CD14-positive monocyte (primary cell): ENCODE measurements at places on chromosomes 6 and 20.

DNA sequence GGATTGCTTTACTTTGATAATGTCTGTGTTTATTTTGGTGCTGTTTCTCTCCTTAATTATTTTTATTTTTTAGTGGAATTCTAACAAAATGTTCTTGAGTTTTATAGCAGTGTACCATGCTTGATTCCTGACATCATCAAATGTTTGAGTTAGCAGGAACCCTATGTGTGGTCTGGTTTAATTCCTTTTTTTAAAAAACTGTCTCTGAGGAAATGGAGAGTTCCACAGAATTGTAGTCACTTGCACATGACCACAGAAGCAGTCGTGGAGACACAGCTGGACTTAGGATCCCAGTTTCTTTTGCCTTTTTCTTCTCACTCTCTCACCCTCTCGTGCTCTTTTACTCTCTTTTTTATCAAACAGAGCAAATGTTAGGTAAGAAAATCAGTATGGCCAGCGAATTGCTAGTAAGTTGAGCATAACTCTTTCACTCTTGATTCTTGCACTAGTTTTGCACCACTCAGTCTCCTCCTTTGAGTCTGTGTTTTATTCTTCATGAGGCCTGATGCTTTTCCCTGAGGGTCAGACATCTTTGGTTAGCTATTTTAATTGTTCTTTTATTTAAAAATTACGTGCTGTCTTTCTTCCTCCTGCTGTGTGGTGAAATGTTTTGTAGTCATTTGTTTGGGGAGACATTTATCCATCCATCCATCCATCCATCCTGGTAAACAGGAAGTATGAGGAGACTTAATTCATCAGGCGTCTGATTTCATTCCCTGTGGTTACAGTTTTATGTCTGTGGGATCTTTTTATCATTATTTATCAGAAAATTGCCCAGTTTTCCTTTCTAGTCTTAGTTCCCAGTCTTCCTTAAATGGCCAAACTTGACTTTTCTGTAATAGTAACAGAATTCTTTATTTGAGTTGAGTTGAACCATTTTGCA is 83.0 kb downstream of the SCAF8 start:
- no peak overlapping the region for H3K4me3 ChIP-seq
- no peaks in the 10 kb centered on the region for H3K4me1 ChIP-seq
- peaks cover 92% of the 10 kb centered on the region for H3K36me3 ChIP-seq
- no peak for DNase-seq
- no peaks in the 10 kb centered on the region for H3K27me3 ChIP-seq

DNA sequence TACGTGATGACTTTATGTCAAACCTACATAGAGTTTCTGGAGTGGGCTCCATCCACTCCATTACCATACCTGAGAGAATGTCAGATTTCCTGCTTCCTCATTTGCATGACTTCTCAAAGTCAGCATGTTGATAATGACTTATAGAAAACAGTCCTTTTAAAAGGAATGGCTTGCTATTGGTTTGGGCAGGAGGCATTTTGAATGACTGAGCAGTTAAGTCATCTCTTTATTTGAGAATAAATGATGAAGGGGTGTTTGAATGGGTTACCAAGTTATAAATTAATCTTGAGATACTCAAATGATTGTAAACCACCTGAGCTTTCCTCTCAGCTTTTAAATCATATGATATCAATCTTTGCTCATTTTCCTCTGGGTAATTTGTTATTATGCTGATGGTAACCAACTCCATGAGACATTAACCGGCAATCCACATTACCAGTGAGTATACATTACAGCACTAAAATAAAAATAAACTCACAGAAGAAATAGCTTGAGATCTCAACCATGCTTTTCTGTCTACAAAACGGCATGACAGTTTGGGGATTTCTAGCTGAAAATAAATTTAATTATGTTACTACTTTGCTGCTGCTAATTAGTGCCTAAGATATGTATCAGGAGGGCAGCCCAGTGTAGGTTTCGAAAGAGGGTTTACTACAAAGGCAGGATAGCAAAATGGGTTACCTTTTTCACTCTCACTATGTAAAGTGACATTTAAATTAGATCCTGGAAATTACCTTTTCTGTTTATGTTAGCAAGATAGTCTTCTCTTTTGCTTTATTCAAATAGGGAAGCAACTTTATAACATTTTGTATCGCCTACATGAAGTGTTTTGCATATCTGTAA is 78.8 kb downstream of the RPS12 start:
- no peak overlapping the region for H3K4me3 ChIP-seq
- H3K36me3 ChIP-seq = no peaks in the 10 kb centered on the region
- H3K27ac ChIP-seq = no peak overlapping the region

- no peak overlapping the region for H3K27ac ChIP-seq
- no peak for DNase-seq
- no peak overlapping the region for H3K4me3 ChIP-seq
- H3K4me1 ChIP-seq = no peaks in the 10 kb centered on the region
- peaks cover 100% of the 10 kb centered on the region for H3K36me3 ChIP-seq
These were observed 57.9 kb upstream of the EMILIN3 start for GRCh38 chr20:41424546-41424945.

DNA sequence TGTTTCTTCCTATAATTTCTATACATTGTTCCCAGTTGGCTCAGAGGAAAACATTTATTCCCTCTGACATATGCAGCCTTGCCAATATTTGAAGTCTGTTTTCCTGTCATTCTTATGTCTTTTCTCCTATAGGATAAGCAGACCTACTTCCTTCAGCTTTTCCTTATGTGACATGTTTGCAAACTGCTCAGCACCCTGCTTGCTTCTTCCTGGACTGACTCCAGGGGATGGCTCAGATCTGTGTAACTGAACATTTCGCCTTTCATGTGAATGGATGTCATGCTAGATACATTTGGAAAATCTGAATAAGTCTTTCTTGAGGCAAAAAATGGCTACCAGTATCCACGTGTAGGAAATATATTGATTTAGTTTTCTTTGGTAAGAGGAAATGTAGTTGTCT is 113.2 kb downstream of the CARMIL1 start:
- H3K27me3 ChIP-seq = no peaks in the 10 kb centered on the region
- DNase-seq = no peak
- peaks cover 7% of the 10 kb centered on the region for H3K36me3 ChIP-seq
- no peak overlapping the region for H3K4me3 ChIP-seq
- no peaks in the 10 kb centered on the region for H3K4me1 ChIP-seq

DNA sequence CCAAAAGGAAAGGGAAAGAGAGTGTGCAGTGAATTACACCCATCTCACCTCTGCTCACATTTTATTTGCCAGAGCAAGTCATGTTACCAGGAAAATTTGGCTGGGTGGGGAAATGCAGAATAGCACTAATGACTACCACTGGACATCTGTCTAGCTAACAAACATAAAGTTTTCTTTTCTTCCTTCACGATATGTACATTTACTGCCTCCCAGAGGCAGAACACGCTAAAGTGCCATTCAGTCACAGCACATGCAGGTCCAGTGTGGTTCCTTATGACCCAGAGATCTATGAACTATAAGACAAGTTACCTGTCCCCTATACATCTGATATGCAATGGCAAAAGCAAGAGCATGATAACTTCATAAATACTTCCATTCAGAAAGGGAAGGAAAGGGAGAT is 194.1 kb downstream of the OGFRL1 start:
- no peak for DNase-seq
- no peaks in the 10 kb centered on the region for H3K27me3 ChIP-seq
- no peak overlapping the region for H3K27ac ChIP-seq
- no peak overlapping the region for H3K4me3 ChIP-seq
- no peaks in the 10 kb centered on the region for H3K36me3 ChIP-seq

DNA sequence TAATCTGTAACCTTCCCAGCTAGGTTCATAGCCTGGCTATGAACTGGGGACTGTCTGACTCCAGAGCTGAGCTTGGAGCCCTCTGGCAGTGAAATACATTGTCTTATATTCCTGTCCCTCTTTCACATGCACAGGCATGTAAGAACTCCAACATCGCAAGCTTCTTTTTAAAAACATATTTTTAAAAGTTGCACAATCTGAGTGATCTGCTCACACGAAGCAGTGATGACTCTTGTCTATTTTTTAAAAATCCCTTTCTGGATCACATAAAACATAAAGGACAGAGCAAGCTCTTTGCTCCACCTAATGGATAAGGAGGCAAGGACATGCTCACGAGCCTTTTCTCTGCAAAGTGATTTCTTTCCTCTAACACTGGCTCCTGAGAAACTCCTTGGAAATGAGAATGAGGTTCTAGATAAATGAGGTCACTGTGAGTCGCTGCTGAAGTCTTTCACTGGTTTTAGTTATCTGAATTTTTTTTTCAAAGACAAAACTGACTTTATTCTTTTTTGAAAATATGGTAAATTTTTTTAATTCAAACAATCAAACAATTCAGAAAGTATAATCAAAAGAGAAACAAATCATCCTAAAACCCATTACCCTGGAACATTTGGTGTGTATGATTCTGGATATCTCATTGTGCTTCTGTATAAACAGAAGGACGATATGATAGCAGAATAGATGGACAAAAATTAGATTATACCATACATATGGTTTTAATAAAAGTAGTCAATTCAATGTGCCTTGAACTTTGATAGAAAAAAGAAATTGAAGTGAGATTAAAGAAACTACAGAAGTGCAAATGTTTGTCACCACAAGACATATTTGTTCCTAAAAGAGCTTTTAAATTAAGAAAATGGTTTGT is 30.8 kb downstream of the IL20RA start:
- no peak overlapping the region for H3K4me3 ChIP-seq
- no peak for DNase-seq
- H3K36me3 ChIP-seq = no peaks in the 10 kb centered on the region
- H3K27me3 ChIP-seq = peaks cover 26% of the 10 kb centered on the region

- H3K27ac ChIP-seq = no peak overlapping the region
- peak; percentile 23 for DNase-seq
- H3K4me1 ChIP-seq = no peaks in the 10 kb centered on the region
- no peaks in the 10 kb centered on the region for H3K27me3 ChIP-seq
- H3K36me3 ChIP-seq = no peaks in the 10 kb centered on the region
- no peak overlapping the region for H3K4me3 ChIP-seq
These were observed 92.6 kb downstream of the THBS2 start for GRCh38 chr6:169160855-169161560.

- H3K4me3 ChIP-seq = no peak overlapping the region
- no peak for DNase-seq
- H3K36me3 ChIP-seq = peaks cover 33% of the 10 kb centered on the region
- H3K27me3 ChIP-seq = no peaks in the 10 kb centered on the region
- no peaks in the 10 kb centered on the region for H3K4me1 ChIP-seq
- H3K27ac ChIP-seq = no peak overlapping the region
These were observed 108.1 kb downstream of the IRF4 start for GRCh38 chr6:499617-500016.

GRCh38 chr6:38846844-38847243 is 131.7 kb downstream of the DNAH8 start:
- no peaks in the 10 kb centered on the region for H3K36me3 ChIP-seq
- no peak for DNase-seq
- H3K4me1 ChIP-seq = no peaks in the 10 kb centered on the region
- no peak overlapping the region for H3K4me3 ChIP-seq
- peaks cover 4% of the 10 kb centered on the region for H3K27me3 ChIP-seq
- H3K27ac ChIP-seq = no peak overlapping the region

- no peaks in the 10 kb centered on the region for H3K4me1 ChIP-seq
- no peaks in the 10 kb centered on the region for H3K27me3 ChIP-seq
- H3K36me3 ChIP-seq = no peaks in the 10 kb centered on the region
- no peak overlapping the region for H3K4me3 ChIP-seq
- DNase-seq = no peak
These were observed 107.2 kb upstream of the BTBD3 start for GRCh38 chr20:11810311-11811083.

DNA sequence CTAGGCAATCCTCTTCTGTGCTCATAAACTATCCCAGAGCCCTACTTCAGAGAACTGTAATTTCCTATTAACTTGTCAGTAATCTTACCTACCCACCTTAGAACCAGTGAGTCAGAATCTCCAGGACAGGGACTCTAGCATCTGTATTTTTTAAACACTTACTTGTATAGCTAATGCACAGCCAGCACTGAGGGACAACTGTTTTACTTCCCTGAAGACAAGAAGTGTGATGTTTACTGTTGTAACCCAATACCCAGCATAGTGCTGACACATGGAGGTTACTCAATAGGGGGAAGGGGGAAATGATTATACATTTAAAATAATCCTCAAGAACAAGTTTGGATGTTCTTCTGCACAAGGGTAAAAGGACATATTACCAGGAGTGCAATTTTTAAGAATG is 130.8 kb downstream of the BTBD9 start:
- H3K27me3 ChIP-seq = no peaks in the 10 kb centered on the region
- H3K27ac ChIP-seq = peak overlapping the region; percentile 56
- H3K4me1 ChIP-seq = peaks cover 25% of the 10 kb centered on the region
- peak; percentile 54 for DNase-seq
- no peak overlapping the region for H3K4me3 ChIP-seq
- no peaks in the 10 kb centered on the region for H3K36me3 ChIP-seq

- no peak overlapping the region for H3K4me3 ChIP-seq
- H3K27me3 ChIP-seq = no peaks in the 10 kb centered on the region
- no peaks in the 10 kb centered on the region for H3K36me3 ChIP-seq
- H3K4me1 ChIP-seq = no peaks in the 10 kb centered on the region
- H3K27ac ChIP-seq = no peak overlapping the region
These were observed 126.9 kb downstream of the KCNQ5 start for GRCh38 chr6:72748759-72749158.

- DNase-seq = no peak
- no peaks in the 10 kb centered on the region for H3K27me3 ChIP-seq
- H3K27ac ChIP-seq = no peak overlapping the region
- H3K4me3 ChIP-seq = no peak overlapping the region
These were observed 696.5 kb upstream of the CITED2 start for GRCh38 chr6:140070846-140071473.

DNA sequence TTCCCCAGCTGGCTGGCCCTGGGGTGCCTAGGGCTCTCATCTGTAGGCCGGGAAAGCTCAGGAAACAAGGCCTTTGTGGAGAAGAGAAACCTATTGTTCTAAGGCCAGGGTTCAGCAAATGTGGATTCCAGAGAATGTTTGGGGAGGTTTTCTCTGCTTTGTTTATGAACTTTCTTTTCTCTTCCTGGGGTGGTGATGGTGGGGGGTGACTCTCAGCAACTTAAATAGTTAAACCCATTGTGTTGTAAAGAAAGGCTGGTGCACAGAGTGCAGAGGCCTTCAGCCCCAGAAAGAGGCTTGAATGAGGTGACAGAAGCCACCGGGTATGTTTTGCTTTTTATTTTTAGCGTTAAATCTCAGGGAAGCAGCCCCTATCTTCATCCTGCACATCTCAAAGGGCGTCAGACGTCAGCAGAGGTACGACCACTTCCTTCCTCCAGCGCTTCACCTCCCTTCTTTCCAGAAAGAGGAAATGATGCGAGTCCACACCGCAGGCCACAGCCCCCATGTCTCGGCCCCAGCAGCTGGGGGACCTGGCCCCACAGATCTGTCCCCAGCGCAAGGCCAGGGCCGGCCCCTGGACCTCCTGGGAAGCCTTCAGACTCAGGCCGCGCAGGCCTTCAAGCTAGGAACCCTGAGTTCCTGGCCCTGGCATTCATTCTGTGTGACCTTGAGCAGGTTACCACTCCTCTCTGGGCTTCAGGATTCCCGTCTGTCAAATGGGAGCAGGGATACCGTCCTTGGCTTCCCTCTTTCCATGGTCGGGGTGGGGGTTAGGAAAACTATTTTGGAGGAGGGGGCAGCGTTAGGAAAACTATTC is 605 bp upstream of the PPP1R16B start:
- no peaks in the 10 kb centered on the region for H3K27me3 ChIP-seq
- H3K4me1 ChIP-seq = peaks cover 52% of the 10 kb centered on the region
- H3K4me3 ChIP-seq = peak overlapping the region; percentile 66
- H3K27ac ChIP-seq = peak overlapping the region; percentile 7
- peak; percentile 40 for DNase-seq
- H3K36me3 ChIP-seq = no peaks in the 10 kb centered on the region
